ENCODE measurements at places on chromosomes 1 and 21.

DNA sequence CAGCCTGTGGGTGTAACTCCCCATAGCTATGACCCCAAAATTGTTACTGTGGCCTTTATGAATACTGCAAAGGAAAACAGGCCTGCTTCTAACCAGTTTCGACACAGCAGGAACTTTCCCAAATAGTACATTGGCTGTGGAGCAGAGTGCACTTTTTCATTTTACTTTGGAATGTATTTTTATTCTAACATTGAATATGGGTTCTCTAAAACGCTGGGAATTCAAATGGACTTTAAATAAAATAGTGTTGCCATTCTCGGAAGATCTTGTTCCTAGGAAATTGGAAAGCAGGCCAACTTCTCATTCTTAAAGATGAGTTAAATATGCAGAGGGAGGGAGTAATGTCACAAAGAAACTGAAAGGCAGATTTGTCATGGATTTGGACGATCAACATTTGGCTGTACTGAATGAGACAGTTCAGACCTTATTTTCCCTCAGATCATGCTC is 39.6 kb upstream of the ARHGAP29 start:
- DNase-seq, result no peak

DNA sequence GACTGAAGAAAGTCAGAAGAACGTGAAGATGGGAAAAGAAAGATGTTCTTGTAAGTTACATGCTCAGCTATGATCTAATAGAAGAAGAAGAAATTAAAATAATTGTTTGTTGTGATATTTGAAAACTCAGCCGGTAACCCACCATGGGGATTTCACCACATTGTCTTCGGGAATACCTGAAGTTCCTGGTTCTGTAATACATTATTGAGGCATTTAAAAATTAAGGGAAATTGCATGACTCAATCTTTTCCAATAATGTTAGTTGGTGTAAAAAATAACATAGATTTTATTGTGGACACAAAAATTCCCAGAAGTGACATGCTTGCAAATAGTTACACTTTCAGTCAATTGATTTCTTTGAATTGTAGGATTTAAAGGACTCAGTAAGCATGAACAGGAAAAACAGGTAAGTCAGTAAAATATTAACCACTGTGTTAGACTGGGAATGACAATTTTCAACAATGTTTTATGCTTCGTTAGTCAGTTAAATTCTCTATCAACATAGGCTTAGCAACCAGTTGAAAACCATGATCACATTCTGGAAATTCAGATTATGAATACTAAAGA is 745.1 kb downstream of the LTN1 start:
- DNase-seq, result no peak

- DNase-seq, result no peak
These were observed 69.5 kb upstream of the CACNA1E start for GRCh38 chr1:181413836-181414235.

DNA sequence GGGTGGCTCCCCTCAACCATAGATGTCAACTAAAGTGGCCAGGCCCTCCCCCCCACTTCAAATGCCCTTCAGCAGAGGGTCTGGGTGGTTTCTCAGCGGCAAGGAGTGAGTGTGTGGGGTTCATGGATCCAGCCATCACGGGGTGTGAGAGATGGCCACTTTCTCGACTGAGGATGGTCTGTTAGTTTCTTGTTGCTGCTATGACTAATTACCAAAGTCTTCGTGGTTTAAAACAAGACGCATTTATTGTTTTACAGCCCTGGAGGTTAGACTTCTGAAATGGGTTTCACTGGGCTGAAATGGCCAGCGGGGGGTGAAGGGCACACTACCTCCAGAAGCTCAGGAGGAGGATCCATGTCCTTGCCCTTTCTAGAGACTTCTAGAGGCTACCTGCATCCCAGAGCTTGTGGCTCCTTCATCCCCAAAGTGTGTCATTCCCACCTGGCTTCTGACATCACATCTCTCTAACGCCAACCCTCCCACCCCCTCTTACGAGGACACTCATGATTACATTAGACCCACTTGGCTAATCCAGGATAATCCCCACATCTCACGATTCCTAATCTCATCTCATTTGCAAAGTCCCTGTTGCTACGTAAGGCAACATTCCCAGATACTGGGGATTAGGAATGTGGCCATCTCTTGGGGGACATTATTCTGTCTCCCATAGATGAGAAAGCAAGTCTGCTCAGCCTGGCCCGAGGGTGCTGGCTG is 53.0 kb downstream of the EPHB2 start:
- DNase-seq, result no peak

- no peak for DNase-seq
These were observed 66.4 kb upstream of the TNFSF18 start for GRCh38 chr1:173117108-173117633.

- DNase-seq, result no peak
These were observed 144.7 kb downstream of the PCBP3 start for GRCh38 chr21:45788198-45788597.

- no peak for DNase-seq
These were observed 100.9 kb upstream of the DPT start for GRCh38 chr1:168829876-168830275.

GRCh38 chr1:14983277-14983676 is 170.3 kb upstream of the TMEM51 start:
- DNase-seq, result no peak

DNA sequence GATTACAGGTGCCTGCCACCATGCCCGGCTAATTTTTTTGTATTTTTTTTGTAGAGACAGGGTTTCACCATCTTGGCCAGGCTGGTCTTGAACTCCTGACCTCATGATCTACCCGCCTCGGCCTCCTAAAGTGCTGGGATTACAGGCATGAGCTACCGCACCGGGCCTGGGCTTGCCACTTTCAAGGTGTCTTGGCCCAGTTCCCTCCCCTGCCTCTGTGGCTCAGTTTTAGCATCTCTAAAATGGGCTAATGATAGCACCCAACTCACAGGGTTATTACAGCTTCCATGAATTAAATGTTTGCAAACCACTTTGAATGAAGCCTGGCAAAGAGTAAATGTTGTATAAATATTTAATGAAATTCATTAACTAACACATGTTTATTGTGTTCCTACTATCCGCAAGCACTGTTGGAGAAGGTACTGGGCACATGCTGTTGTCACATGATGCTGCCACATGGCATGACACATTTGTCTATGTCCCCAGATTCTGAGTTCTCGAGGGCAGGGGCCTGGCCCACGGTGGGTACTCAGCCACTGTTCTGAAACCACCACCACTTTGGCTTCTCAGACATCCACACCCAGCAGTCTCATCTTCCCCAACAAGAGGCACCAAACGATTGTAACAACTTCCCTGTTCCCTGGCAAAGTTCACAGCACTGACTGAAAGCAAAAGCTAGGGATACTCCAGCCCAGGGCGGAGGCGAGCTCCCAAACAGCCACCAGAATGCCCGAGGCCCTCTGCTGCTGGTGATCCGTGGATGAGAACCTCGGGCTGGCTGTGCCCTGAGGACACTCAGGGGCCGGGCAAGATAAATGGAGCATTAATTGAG is 9.7 kb downstream of the IFFO2 start:
- DNase-seq, result no peak

GRCh38 chr1:60973668-60974067 is 108.7 kb upstream of the NFIA start:
- no peak for DNase-seq
